ENCODE measurements at places on chromosomes 6 and 20.

DNA sequence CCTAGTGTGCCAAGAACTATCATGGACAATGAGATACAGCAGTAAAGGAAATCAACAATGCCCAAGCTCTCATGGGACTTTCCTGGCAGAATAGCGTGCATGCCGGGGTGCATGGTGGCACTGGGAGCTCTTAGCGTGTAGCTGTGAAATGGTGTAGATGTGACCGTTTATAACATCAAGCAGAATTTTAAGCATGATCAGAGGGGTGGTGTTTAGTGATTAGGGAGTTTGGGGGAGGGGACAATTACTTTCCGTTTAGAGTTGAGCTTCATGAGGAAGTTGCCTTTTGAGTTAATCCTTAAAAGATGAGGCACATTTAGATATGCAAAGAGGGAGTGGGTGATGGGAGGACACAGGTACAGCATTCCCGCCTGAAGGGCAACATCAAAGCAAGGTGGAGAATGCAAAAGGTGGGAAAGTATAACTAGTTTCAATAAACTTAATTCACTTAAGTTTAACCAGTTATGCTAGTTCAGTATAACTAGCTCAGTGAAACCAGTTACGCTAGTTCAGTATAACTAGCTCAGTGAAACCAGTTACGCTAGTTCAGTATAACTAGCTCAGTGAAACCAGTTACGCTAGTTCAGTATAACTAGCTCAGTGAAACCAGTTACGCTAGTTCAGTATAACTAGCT is 661.6 kb downstream of the QKI start:
- DNase-seq = no peak

DNA sequence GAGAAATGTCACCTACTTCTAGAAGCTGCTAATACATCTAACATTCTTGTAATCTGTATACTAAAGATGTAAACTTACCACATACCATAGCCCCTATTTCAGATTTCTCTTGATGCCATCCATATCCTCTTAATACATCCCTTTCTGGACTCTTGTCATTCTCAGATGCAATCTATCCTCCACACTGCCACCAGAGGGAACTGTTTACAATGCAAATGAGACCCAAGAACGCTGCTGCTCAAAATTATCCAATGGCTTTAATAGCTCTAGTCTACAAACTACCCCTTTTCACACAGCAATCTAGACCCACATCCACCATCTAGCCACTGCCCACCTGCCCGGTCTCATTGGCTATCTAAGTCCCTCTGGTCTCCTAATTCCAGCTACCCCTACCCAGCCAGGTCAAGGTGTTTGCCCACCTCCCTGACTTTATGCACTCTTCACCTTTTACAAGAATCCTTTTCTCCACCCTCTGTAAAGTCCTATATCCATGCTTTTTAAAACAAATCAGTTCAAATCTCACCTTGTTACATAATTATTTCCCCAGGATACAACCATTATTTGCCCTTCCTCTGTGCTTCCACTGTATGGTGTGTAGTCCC is 14.8 kb downstream of the FAXC start:
- no peak for DNase-seq

GRCh38 chr6:105833959-105834947 is 251.9 kb upstream of the PRDM1 start:
- no peak for DNase-seq

DNA sequence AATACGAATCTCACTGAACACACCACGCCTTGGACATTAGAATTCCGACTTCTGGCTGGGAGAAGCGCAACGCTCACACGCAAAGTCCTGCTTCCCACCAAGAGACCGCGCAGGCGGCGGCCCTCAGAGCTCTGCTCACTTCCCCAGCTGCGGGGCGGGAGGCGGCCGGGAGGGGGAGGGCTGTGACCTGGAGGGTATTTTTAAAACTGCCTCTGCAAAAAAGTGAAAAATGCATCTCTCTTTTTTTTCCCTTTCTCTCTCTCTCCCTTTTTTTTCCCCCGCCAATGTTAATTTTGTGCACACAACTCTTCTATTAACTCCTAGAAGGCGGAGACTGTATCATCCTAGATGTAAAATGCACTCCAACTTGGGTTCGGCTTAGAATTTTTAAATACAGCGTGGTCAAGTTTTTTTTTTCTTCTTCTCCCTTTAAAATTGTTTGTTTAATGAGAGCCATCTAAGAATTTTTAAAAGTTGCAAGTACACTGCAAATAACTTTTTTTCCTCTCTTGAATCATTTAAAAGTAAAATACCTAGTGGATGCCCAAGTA is 66.4 kb downstream of the STX11 start:
- DNase-seq = peak; percentile 49

DNA sequence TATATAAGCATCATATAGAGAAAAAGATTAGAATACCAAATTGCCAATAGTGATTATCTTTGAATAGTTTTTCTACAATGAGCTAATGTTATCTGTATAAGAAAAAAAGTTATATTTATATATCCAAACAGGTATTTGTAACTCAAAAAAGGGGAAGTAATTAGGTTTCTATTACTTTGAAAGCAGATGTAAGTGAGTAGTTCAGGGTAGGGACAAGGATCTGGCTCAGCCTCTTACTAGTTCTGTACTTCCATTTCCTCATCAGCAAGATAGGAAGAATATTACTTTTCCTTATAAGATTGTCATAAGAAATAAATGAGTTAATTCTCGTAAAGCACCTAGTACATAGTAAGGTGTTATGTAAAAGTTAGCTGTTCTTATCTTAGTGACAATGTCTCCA is 32.2 kb downstream of the AHI1 start:
- DNase-seq = no peak

DNA sequence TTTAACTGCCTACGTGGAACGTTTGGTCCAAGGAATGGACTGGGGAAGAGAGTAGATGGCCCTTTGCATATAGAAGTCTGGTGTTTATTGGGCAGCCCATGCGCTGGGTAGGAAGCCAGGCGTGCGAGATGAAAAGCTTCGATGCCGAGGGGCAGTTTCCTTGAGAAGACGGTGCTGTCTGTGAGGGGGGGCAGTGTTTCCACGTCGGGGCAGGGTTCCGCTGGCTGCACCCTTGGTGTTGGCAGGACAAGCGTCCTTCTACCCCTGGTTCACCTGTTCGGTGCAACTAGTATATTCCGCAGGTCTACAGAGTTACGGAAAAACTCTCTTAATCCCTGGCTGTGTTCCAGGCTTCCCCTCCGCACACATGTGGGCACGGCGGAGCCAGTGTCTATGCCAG is 88.2 kb downstream of the SMOC2 start:
- DNase-seq = no peak

DNA sequence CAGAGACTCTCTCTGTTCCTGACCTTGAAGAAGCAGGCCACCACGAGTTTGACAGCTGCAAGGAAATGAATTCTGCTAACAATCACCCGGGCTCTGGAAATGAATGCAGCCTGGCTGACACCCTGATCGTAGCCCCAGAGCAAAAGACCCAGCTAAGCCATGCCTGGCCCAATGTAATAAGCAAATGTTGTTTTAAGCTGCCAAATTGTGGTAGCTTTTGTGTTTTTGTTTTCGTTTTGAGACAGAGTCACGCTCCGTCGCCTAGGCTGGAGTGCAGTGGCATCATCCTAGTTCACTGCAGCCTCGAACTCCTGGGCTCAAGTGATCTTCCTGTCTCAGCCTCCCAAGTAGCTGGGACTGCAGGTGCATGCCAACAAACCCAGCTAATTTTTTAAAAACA is 3.3 kb upstream of the OXT start:
- DNase-seq = no peak

- no peak for DNase-seq
Measured at GRCh38 chr20:52963131-52963530, 9.0 kb upstream of the TSHZ2 start.

GRCh38 chr6:107674995-107675738 is 148.9 kb downstream of the SCML4 start:
- DNase-seq = peak; percentile 83

GRCh38 chr6:105988321-105988720 is 97.8 kb upstream of the PRDM1 start:
- DNase-seq = no peak
